ENCODE measurements at places on chromosomes 12 and 14.

DNA sequence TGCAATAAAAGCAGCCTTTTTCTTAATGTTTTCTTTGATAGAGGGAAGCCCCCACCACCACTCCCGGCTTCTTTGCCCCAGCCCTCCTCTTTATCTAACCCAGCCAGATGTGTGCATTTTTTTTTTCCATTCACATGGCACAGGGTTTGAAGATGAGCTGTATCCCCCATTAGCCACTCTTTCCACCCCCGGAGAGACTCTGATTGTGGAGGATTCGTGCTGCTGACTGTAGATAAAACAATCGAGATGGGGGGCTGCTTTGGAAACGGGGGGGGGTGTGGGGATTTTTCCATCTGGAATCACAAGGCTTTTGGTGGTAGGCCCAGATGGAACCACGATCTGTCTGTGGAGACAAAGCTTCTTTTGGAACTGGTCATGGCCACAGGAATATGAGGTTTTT lies 46.2 kb upstream of the VASH1 start:
- no peak for DNase-seq

GRCh38 chr12:121811434-121812319 lies 7.9 kb downstream of the SETD1B start:
- peak; percentile 84 for DNase-seq

DNA sequence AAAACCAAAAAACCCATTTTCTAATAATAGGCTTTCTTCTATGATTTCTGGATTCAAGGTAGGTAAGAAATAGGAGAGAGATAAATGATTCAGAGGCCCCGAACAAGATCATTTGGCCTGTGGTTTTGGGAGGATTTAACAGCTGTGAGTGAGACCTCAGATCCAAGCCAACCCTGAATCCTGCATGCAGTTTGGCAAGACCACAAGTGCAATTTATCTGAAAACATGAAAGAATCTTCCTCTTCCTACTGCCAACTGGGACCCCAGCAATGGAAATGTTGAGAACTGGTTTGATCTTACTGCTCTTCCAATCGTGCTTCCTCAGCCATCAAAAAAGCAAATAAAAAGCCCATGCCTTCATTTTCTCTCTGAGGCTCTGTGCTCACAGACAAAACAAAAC lies 519.7 kb upstream of the TBX3 start:
- no peak for DNase-seq

DNA sequence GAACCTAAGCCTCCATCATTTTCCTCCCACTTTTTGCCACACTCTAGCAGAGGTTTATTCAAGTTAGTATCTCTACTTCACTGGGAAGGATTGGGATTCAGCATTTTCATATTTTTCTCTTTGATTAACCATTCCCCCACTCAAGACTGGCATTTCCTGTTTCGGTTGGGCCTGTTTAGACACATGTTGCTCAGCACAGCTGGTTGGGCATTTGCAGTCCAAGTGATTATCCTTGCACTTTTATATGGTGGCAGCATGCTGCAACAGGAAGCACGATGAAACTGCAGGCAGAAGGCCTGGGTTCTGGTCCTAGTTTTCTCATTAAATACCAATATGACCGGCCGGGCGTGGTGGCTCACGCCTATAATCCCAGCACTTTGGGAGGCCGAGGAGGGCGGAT lies 182.9 kb upstream of the GRIN2B start:
- DNase-seq = no peak

- DNase-seq = no peak
These were observed 85.8 kb upstream of the WSCD2 start for GRCh38 chr12:108043286-108043685.

DNA sequence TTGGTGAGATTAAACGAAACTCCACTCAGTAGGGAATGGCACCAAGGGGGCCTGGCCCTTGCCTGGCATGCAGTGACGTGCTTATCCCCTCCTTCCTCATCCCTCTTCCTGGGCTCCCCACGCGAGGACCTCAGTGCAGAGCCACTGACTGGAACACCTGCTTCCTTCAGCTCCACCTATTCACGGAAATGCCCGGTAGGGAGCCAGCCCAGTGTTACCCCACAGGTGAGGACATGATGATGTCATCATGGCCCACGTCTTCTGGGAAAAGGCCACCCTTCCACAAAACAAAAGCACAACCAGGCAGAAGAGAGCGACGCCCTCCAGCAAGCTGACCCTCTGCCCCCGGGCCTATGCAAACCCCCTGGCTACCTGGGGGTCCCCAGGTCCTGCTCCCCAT lies 42.1 kb downstream of the CCDC85C start:
- no peak for DNase-seq

DNA sequence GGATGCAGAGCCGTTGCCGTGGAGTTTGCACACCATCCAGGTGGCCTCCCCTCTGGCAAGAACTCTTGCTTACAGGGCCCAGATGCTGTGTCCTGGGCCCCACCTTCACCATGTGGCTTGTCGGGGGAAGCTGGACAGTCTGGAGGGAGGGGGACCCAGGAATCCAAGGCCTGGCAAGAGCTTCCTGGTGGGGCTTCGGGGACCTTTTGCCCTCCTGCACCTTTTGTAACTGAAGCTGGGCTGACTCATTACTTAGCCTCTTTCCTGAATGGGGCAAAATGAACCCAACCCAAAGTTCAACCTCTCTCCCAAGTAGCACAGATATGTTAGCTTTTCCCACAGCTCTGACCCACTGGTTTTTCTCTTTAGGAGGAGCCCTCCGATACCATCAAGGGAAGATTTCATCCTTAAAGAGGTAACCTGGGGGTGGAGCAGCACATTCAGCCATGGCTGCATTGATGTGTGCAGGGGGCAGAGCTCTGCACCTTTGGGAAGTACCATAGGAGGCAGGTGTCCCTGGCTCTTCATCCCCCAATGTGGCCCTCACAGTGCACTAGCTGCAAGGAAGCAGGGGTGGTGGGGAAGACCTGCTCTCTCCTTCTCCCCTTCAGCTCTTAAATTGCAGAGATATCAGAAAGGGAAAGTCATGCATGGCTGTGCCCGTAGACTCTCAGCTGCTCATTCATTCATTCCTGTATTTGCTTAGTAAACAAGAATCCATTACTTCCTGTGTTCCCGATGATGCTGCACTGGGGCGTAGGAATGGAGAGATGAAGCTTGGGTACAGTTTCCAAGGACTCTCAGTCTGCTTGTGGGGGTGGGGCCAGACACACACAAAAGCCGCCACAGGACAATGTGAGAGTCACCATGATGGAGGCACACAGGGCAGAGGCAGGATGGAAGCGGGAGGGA lies 13.0 kb downstream of the MVK start:
- no peak for DNase-seq

DNA sequence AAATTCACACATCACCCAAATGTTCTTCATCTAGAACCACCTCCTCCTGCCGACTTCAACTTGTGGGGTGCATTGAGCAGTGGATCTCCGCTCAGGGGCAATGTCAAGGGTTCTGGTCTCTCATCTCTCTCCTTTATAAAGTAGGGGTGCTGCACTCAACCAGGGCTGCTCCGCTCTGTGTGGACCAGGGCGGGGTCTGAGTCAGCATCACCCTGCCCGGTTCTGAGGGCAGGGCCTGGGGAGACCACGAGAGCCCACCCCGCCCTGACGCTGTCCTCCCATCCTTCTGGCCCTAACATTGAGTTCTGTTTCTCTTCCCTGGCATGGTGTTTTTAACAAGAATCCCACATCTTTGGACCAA lies 311.6 kb upstream of the DIO3 start:
- no peak for DNase-seq

GRCh38 chr12:6478416-6478815 lies 7.9 kb upstream of the VAMP1 start:
- DNase-seq = no peak

- DNase-seq = no peak
These were observed 2.2 kb downstream of the FIGNL2 start for GRCh38 chr12:51846271-51846691.

DNA sequence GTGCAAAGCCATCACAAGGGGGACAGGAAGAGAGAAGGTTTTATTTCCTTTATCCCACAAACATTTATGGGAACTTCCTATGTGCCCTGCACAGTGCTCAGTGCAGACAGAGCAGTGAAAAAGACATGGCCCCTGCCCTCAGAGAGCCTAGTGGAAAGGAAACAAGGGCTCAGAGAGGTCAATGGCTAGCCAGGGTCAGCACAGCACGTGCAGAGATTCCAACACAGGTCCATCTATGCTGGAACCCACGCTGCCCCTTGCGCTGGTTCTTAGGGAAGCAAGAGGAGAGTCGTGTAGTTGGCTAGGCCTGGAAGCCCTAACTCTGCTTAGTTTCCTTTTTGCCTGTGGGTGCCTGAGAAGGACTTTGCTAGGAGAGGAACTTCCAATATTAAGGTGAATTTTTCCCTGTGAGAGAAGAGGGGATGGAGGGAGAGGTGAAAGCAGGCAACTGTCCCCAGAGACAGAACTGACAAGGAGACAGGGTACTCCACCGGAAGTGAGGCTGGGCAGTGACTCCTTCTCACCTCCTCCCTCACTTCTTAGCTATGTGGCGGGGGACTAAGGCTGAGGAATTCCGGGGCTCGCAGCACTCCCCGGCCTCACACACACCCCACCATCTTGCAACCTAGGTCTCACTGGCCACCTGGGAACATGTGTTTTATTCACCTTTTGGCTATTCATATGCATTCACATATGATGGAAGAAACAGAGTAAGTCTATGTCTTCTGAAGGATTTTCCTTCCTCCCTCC lies 12.1 kb upstream of the GPX2 start:
- DNase-seq = no peak

- DNase-seq = no peak
These were observed 64.9 kb downstream of the ARID2 start for GRCh38 chr12:45794422-45794821.

DNA sequence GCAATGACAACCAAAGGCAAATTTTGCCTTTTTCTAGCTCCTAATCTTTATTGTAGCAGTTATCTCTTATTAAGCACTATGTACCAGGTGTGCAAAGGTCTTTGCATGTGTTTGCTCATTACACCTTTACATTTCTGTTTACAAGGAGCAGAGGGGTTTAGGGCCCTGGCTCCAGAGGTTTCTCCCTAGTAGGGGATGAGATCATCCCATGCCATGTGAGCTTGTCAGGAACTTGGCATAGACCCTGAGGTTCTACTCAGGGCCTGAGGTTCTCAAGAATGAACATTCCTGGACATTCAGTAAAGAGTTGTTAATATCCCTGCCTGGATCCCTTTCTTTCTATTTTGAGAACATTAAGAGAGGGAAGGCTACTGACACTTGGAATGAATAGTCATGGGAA lies 292.0 kb downstream of the RPAP3 start:
- DNase-seq = no peak

DNA sequence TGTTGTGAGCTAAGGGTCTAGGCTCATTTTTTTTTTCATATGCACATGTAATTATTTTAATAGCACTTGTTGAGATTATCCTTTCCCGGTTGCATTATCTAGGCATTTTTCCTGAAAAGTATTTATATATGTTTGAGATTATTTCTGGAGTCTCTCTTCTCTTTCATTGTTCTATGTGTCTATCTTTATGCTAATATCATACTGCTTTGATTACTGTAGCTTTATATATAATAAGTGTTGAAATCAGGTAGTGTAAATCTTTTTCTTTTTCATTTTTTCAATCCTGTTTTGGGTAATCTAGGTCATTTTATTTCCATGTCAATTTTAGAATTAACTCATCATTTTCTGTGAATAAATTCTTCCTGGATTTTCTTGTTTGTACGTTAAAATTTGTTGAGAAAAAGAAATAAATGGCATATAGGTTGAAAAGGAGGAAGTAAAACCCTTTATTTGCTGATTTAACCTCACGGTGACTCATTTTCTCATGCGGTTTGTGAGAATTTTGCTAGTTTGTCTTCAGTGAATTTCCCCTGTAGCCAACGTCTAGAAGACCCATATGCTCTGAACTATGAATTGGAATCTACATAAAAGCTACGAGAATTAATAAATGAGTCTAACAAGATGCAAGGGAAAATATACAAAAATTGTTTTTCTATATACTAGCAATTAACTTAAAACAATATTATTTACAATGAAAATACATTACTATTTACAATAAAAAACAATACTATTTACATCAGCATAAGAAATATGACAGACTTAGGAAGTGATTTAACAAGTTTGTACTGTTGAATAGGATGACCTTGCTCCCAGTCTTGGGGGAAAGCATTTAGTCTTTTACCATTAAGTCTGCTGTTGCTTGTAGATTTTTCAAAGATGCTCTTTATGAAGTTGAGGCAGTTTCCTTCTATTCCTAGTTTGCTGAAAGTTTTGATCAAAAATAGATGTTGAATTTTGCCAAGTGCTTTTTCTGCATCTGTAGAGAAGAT lies 105.0 kb downstream of the SNAPC1 start:
- DNase-seq = no peak

DNA sequence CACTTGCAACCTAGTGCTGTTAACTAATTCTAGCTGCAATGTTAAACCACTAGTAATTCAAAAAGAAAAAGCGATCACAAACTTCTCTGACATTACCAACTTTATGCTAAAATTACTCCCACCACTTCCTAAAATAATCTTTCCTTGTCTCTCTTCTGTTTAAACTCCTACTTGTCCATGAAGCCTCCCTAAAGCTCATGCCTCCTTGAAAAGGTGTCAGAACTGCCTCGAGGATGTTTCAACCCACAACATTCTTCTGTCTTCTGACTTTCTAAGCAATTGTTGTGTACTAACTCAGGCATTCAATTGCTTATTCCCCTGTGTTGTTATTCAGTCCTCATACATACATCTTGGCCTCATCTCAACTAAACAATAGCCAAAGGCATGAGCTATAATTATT lies 5.9 kb downstream of the GNPTAB start:
- DNase-seq = no peak

- no peak for DNase-seq
These were observed 110.5 kb downstream of the DERA start for GRCh38 chr12:16021676-16022075.

- DNase-seq = no peak
These were observed 72.8 kb upstream of the BBS10 start for GRCh38 chr12:76421046-76421445.

DNA sequence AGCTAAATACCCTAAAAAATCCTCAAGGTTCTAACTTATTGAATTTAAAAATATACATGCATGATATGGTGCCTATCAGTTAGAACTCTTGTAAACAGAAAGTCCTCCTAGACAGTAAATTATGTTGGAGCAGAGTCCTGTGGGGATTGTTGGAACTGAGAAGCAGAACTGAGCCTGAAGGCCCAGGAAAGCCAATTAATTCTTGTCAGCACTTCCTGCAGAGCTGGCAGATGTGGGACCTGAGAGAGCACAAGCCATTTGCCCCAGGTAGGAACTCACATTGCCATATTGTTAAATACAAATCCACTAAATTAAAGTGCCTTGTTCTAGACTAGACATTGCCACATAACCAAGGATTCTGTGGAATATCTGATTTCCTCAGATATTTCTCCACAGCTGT lies 117.1 kb downstream of the RTN1 start:
- no peak for DNase-seq

All from progenitor cell of endocrine pancreas (in vitro differentiated cells).